NCI-H1417 (cell line): ENCODE measurements at places on chromosomes 16 and 17.

GRCh38 chr17:71342737-71343136 lies 778.1 kb upstream of the SOX9 start:
- DNase-seq = no peak

DNA sequence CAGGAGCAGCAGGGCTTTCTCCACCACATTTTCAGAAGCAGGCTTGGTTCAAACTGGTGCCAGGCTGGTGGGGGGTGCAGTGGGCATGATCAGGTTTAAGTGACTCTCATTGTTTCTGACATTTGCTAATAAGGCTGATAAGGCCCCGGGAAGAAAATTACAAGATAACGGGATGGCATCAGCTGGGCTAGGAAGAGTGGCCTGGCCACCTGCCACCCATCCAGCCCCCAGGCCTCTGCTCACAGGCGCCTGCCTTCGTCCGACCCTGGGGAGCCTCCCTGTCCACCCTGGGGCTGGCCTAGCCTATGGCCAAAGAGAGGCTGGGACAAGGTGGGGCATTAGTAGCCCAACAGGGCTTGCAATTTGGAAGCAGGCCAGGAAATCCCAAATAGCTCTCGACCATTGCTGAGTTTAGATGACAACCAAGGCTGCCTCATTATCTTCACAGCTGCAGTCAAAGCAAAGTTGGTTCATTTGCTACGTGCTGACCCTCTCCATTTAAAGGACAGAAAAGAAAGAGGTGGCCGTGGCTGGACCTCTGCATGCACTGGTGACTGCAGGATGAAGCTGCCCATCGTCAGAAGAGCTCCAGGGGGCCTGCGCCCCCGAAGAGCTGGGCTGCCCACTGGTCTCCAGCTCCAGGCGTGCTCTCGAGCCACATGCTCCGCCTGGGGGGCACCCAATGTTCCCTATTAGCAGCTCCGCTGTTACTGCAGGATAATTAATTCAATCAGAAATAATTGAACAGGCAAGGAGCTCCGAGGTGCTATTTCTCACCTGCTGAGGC lies 44.9 kb downstream of the PEMT start:
- DNase-seq = no peak

GRCh38 chr16:51573191-51573590 lies 422.1 kb upstream of the SALL1 start:
- DNase-seq = no peak

- DNase-seq = no peak
These were observed 3.4 kb downstream of the MKS1 start for GRCh38 chr17:58215685-58216084.

- DNase-seq = no peak
These were observed 36.6 kb downstream of the CYLD start for GRCh38 chr16:50778284-50779163.

GRCh38 chr17:7845359-7846062 lies 9.4 kb upstream of the TMEM88 start:
- DNase-seq = no peak

DNA sequence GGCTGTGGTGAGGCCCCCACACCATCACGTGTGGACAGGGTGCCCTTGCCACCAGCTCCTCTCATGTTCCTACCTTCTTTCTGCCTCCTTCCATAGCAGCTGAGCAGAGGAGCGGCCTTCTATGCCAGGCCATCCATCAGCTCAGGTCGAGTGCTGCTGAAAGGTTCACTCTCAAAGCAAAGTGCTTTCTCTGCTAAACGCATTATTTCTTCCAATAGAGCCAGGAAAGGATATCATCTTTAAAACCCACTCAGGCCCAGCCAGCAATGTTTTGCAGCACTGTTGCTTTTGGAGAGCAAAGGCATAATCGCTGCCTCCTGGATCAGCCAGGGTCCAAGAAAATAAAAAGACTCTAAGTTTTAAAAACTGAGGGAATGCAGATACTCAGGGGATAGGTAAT lies 54.9 kb upstream of the GPRC5B start:
- no peak for DNase-seq

- DNase-seq = no peak
These were observed 15.2 kb upstream of the CA4 start for GRCh38 chr17:60134396-60135150.

DNA sequence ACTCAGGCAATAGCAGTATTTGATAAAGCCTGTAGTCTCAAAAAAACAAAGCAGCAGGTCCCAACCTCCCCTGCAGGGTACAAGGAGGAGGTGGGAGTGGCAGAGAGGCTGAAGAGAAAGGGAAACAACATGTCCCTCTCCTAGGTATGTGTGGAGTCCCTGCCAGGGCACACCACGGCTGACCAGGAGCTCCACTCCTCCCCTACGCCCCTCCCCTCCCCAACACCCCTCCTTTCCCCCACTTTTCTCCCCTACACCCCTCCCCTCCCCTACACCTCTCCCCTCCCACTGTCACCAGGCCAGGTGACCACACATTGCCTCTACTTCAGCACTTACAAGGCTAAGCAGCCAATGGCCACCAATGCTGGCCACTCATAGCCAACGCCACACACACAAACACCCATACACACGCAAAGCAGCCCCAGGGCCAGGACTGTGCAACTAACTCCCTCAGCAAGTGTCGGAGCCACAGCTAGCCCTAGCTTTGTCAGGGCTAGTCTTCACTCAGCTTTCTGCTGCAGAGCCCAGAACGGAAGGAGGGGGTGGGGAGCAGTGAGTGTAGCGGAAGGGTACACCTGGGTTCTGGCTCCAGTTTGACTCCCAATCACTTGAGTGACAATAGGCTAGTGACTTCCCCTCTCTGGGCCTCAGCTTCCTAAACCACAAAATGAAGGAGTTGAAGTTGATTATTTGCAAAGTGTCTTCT lies 8.2 kb downstream of the CAVIN1 start:
- DNase-seq = no peak
